ENCODE measurements at places on chromosomes 3 and 15. TPM values are rescaled to one million over a fixed set of nuclear protein-coding genes. Genes with fewer than 3 reads are reported as not detected.
A peak's percentile ranks its signal among the peaks of the same experiment; 100 is the strongest.

GRCh38 chr15:81271761-81272644 lies 51.9 kb downstream of the STARD5 start:
- DNase-seq = no peak

GRCh38 chr3:9024341-9024740 lies 61.1 kb upstream of the RAD18 start:
- DNase-seq = no peak

- DNase-seq = no peak
These were observed 339.3 kb downstream of the NSUN3 start for GRCh38 chr3:94402126-94402525.

DNA sequence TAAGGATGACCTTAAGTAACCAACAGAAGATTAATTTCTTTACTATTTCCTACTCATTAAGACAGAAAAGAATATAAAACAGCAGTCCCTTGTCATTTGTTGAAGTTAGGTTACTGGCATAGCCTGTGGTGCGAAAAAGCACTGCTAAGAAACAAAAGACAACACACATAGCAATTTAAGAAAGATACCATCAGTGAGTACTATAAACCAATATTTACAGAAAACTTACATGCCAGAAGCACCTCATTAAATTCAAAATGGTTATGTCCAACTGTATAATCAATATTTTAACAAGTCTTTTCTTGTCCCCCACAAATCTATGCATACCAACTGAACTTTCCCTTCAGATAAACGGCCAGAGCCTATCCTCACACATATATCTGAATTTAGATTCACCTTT lies 42.0 kb downstream of the ANKRD28 start:
- DNase-seq = no peak

DNA sequence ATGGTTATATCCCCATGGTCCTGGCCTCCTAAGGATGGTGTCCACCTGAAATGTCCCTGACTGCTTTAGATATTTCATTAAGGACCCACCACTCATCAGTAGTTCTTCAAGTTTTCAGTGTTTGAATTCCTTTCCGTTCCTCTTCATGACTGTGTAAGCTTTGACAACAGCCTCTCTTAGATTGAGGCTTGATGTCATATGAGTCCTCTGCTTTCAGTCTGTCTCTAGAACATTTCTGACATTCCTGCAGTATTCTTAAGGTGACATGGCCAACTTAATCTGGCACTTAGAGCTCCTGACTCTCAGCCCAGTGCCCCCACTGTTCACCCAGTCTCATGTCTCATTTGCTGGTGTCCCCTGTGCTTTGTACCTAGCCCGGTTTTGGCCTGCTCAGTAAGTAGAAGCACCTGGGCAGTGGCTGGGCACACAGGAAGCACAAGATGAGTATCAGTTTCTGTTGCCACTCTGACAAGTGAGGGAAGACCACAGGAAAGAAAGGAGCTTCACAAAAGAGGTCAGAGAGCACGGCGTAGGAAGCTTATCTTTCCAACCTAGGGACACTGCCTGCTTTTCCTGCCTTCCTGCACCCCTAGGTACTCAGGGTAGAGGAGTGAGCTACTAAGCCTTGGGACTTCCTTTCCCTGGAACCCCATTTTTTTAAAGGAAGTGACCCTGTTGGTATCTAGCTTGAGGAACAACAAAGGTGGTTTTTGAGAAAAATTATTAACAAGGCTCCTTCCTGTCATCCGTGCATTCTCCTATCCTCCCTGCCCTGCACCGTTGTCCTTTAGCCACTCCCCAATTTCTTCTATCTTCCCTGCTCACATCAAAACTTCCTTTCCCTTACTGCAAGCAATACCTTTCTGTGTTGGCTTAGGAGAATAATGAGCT lies 103.1 kb downstream of the KLHL25 start:
- DNase-seq = no peak

DNA sequence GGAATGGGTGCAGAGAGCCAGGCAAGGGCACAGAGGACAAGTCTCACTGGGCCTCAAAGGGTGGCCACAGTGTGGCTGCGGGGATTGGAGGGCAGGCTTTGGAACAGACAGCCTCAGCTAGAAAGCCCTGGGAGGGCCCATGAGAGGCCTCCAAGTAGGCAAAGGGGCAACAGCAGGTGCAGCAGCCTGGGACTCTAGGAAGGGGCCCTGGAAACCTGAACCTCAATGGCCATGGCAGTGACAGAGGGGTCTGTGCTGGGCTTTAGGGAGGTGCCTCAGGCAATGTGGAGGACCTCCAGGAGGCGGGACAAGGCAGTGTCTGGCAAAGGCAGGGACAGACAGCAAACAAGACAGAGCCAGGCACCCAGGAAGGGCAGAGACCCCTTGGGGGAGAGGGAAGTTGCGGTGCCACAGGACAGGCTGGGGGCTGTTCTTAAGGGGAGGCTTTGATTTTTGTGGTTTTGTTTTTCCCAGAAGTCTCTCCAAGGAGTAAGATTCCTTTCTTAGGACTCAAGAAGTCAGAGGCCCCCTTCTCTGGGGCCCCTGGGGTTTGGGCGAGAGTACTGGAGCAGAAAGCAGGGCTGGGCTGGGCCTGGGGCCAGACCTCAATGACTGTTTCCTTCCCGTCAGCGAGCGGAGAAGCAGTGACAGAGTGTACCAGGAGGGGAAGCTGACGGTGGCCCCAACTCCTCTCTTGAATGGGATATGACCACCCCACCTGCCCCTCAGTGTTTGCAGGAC lies 9.7 kb downstream of the STOML1 start:
- peak; percentile 87 for DNase-seq

DNA sequence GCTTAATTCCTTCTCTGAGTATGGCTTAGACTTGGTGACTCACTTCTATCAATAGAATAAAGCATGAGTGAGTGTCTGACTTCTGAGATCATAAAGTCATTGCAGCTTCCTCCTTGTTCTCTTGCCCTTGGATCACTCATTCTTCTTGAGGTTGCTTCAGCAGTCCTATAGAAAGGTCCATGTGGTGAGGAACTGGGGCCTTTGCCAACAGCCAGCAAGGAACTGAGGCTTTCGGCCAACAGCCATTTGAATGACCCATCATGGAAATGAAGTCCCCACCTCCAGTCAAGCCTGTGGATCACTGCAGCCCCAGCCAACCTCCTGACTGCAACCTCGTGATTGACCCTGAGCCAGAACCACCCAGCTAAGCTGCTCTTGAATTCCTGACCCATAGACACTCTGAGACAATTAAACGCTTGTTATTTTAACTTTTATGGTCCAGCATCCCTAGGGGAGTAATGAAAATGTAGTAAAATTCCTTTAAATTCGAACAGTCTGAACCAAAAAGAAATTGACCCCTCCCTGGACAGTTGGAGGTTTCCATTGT lies 84.5 kb downstream of the WDR76 start:
- DNase-seq = no peak

CLDN18 gene
- not detected for total RNA-seq

DNA sequence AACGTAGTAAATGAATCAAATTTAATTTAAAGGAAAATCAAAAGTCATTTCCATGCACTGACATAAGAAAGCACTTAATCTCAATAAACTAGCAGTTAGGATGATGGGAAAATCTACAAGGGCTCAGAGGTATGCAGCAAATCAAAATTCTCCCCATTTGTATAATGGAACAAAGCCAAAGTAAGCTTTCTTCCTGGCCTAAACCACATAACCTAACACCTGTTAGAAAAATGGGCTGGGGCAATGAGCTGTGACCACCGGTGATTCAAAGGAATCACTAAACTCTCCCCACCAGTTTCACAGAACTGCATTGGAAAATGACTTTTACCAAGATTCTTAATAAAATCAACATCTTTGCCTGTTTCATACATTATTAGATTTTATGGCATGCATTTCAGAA lies 1024.3 kb downstream of the FHIT start:
- DNase-seq = no peak

GRCh38 chr3:30511524-30512251 lies 94.7 kb upstream of the TGFBR2 start:
- no peak for DNase-seq

GRCh38 chr3:136277634-136278033 lies 27.5 kb downstream of the PCCB start:
- DNase-seq = no peak

DNA sequence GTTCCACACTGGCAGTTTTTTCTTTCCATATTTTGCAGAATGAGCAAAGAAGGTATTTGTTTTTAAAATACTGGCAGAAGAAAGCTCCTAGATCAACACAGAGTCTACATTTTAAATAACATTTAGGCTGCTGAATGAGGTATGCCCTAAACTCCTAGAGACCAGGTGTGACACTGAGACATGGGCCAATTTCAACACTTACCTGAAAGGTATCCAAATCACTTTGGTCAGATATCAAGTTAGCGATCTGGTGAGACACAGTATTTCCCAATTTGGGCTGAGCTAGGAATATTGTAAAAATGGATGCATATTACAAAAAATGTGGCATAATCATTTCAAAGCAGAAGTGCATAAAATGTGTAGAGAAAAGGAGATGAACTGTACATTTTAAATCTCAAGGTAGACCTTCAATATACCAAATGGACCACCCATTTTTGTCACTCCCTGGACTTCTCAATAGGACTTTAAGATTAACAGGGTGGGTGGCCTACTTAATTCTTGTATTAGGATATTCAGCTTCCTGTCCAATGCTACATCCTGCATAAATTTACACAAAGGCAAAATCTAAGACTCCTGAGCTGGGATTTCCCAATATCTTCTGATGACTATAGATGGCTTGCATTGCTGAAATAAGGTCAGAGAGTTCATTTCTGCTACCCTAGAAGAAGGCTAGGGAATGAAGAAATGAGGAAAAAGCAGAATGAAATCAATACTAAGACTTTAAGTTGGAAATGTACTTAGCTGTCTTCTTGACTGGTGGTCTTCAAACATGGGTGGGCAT lies 487.8 kb downstream of the FOXP1 start:
- no peak for DNase-seq

EXD1 gene
- not detected for total RNA-seq

CFAP161 gene
- 0.81 TPM for total RNA-seq

SNUPN gene
- 15.3 TPM for total RNA-seq

DNA sequence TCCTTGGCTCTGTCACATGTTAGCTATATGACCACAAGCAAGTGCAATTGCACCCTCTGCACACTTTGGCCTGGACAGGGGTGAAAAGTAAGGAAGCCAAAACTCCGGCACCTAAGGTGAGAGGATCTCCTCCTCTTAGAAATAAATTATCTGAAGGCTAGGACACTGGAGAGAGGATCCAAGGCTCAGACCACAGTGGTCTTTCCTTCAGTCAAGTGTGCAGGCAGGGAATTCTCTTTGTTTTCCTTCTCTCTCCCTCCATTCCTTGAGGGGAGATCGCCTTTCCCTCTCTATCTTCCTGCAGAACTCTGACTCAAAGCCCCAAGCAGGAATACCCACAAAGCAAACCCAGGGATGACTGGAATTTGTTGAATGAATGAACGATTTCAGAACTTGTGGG lies 3.1 kb upstream of the MEGF11 start:
- DNase-seq = no peak

PLA2G4E gene
- not detected for total RNA-seq

CIDEC gene
- total RNA-seq = 7.4 TPM

EPHA3 gene
- 7.5 TPM for total RNA-seq

GRCh38 chr3:29655015-29655747 lies 374.3 kb downstream of the RBMS3 start:
- DNase-seq = no peak

GRCh38 chr15:88992216-88992615 lies 79.0 kb upstream of the MFGE8 start:
- no peak for DNase-seq

DNA sequence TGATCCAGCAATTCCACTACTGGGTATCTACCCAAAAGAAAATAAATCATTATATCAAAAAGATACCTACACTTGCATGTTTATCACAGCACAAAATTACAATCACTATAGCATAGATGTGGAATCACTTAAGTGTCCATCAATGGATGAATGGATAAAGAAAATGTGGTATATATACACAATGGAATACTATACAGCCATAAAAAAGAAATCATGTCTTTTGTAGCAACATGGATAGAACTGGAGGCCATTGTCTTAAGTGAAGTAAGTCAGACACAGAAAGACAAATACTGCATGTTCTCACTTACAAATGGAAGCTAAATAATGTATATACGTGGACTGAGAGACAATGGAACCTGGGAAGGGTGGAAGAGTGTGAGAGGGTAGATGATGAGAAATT lies 28.3 kb upstream of the PFN2 start:
- no peak for DNase-seq

SLC6A6 gene
- 11.4 TPM for total RNA-seq

DNA sequence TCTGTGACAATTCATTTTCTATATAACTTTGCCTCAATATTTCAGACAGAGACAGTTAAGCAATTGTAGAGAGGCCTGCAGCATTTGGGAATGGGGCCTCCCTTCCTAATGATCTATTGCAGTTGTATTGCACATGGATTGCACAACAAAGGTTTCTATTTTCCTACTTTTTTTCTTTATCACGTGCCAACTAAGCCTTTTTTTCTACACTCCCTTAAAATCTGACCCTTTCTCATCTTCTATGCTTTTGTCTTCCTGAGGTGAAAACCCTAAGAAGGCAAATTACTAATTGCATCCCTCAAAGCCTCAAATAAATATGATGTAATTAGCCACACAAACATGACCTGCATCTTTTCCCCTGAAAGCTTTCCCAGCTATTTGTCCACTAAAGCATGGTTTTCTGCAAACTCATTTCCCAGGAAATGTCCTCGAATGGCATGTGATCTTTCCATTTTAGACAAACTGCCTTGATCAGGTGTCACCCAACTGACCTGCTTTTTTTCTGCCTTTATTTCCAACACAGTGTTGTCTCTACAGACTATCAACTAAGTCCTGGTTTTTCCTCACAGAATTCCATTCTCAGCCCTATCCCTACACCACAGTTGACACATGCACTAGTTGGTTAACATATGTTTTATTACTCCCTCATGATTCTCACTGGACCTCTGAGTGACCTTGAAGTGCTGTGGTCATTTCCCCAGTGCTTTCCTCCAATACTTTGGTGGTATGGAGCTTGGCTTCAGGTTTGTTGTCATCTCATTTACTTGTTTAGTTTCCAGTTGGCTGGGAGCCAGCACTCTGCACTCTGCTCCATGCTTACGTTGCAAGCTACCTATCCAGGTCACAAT lies 31.9 kb upstream of the TSC22D2 start:
- no peak for DNase-seq

SV2B gene
- total RNA-seq = 1.6 TPM

DUOXA2 gene
- total RNA-seq = not detected

DNA sequence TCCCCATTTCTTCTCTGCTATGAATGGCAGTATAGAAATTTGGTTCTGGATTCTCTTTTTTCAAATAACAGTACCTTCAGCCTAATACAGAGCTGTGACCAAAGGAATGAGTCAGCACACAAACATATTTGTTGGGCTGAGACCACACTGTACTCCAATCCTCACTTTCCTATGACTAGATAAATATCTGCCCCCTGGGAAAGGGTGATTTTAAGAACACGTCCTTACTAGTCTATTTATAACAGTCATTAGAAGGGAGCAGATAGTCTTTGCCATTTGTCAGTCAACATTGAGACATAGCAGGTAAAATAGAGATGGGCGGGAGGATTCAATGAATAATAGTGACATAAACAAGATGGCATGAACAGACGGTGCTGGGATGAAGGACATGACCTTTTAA lies 461.3 kb downstream of the MCTP2 start:
- no peak for DNase-seq

DNA sequence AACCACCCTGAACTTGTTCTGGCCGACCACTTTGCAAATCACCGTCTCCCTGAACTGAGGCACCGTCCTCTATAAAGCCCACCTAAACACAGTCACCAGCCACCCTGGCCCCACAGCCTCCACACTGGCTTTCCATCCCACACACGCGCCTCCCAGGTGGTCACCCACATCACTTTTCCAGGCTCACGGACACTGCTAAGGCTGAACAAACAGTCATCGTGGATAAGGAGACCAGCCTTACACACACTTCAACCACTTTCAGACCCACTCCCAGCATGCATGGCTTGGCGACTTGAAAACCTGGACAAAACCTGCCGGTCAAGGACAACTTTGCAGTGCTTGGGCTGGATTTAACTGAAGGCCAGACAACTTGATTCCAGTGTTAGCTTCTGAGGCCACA lies 8.4 kb downstream of the CHSY1 start:
- DNase-seq = no peak

All from heart right ventricle (tissue), 16 donors.